CD14-positive monocyte (primary cell): ENCODE measurements at places on chromosomes 5 and 9.

DNA sequence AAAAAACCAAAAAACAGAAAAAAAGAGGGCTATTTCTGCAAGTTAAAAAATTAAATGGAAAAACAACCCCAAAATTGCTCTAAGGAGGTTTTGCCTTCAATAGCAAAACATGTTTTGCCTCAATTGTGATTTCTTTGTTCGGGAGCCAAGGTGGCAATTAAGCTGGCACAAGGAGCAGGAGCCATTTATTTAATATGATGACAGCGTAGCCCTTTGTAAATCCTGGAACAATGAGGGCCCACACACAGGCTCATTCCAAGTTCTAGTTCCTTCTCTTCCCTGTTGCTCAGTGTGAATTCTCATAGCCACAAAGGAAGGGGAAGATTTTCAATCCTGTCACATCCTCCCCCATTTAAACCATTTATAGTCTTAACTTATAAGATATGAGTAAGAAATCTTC is 353.2 kb downstream of the PDE4D start:
- no peak for DNase-seq

- peak; percentile 50 for DNase-seq
Observed at GRCh38 chr5:50658246-50658645, 8.2 kb upstream of the PARP8 start.

DNA sequence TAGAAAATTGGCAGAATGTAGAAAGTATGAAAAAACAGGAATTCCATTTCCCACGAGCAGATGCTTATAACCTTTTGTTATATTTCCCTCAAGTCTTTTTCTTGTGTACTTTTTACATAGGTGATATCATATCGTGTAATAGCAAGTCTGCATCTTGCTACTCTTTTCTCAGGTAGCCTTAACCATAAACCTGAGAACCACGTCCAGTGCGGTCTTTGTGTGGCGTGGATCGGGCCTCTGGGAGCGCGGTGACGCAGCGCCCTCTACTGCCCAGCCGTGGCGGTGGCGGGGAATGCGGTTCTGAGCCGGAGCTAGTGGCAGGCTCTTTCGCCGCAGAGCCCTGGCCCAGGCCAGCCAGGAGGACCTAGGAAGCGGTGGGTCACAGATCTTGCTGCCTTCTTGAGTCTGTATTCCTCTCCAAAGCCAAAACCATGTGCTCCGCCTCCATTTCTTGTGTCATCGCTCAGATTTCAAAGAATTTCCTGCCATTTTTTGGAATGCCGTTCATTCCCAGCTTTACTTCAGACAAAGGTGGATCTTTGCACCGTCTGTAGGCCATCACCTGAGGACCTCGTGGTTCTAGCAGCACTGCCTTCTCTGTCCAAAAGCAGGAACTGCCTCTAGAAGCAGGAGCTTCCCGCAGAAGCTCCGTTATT is 71.9 kb downstream of the MVB12B start:
- peak; percentile 69 for DNase-seq

DNA sequence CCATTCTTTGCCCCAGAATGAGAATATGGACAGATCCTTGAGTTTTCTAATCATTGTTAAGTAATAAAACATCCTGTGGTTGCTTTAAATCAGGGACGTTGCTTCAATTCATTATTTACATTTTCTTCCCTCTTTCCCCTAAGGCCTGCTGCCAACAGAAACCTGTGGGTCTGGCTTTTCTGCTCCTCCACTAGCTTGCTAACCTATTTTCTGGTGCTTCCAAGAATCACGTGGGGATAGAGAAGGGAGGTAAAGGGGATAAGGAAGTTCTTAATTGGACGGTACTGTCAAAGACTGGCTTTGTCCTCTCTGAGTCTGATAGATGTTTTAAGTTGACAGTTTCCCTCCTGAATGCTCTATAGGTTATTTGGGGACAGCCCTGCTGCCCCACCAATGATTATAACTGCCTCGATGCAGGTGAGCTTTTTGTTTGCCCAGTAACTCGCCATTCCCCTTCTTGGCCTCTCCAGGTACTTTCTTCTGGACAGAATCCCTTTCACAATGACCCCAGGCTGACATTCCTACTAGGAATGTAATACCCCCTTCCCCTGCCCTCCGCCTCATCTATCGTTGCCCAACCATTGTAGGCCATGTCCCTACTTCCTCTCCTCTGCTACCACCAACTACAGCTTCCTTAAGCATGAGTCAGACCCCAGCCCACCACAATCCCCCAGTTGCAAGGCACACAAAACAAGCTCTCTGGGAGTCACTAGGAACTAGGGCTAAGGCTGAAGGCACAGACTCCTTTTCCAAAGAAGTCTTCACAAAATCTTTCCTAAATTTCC is 19.9 kb upstream of the CPEB4 start:
- DNase-seq: peak; percentile 88

DNA sequence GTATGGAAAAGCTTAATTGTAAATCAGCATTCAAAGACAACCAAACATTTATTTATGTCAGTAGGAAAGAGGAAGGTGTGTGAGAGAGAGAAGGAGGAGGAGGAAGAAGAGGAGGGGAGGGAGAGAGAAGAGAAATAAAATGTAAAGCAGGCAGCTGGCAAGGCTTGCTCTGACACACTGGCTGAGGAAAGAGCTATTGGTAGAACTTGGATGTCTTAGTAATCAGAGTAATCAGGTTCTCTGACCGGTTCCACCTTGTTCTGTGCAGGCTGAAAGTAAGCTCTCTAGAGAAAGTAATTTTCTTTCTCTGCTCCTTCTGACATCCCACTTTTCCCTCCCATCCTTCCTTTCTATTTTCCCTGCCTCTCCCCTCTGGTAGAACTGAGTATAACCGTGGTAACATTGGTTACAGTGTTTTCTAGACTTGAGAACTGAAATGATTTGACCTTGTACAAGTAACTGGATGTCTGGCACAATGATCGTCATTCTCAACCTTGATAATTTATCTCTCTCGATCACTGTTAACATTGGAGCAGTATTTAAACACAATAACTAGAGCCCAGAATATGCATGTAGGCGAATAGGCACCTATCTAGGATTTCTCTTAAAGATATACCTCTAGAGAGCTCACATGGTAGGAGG is 33.3 kb downstream of the TLE4 start:
- DNase-seq: no peak

- DNase-seq: no peak
Observed at GRCh38 chr5:8386719-8387288, 517.9 kb downstream of the MTRR start.

- DNase-seq: no peak
Observed at GRCh38 chr5:115336964-115337363, 40.5 kb upstream of the CCDC112 start.

GRCh38 chr5:119452060-119452372 is 281 bp upstream of the HSD17B4 start:
- no peak for DNase-seq

DNA sequence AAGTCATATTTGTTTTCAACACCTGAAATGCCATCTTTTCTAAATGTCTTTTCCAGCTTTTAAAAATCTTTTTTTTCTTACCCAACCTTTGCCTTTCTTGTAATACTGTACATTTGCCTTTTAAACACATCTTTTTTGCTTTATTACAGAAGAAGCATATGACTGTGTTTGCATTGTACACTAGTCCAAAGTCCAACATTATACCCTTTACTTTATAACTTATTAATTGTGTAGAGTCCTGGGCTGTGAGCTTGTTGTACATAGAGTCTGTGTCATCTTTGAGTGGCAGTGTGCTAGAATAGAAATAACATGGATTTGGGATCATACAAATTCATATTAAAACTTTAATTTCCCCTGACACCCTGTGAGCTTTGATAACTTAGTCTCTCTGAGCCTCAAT is 23.7 kb downstream of the CWC27 start:
- no peak for DNase-seq

- DNase-seq: no peak
Observed at GRCh38 chr9:130837002-130837511, 2.0 kb downstream of the ABL1 start.

DNA sequence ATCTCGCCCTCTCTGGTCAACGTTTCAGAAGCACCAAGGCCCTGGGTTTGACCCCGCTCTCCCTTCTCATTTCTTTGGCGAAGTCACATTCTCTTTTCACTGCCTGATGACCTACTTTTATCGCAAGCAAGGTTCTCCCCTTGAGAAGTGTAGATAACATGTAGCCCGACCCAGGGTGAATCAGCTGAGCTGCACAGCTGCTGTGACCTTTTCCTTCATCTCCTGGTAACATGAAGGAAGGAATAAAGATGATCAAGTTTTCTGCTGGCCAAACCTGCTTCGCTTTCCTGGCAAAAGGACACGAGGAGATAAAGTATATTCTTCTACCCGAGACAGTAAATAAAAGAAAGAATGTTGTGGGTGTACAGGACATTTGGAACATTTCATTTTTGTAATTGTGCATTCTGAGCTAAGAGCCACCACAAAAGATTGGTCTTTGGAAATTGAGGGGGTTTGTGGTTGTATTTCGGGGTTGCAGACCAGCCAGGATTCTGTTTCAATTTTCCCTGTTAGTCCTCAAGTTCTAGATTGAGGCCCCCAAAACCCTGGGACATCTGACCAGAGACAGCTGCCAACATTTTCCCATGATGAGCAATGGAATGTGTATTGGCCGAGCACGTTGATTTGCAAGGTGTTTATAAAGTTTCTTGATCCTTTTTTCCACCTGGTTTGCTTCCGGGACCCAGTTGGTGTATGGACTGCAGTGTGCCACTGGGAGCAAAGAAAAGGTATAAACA is 155.1 kb upstream of the ZNF462 start:
- no peak for DNase-seq

GRCh38 chr9:4769321-4770080 is 23.2 kb upstream of the RCL1 start:
- no peak for DNase-seq

- no peak for DNase-seq
Observed at GRCh38 chr5:53749621-53750020, 189.2 kb downstream of the NDUFS4 start.

DNA sequence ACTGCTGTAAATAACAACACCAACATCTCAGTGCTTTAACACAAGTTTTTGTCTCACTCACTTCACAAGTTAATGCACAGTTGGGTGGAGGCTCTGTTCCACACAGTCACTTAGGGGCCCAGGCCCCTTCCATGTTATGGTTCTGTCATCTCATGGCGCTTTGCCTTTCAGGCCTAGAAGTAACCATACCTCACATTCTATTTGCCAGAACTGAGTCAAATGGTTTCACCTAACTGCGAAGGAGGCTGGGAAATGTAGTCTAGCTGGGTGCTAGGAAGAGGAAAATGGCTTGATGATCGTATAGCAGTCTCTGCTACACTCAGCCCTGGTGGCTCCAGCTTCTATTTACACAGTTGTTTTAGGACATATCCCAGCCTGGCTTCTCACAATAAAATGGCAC is 23.1 kb upstream of the MVB12B start:
- DNase-seq: no peak

DNA sequence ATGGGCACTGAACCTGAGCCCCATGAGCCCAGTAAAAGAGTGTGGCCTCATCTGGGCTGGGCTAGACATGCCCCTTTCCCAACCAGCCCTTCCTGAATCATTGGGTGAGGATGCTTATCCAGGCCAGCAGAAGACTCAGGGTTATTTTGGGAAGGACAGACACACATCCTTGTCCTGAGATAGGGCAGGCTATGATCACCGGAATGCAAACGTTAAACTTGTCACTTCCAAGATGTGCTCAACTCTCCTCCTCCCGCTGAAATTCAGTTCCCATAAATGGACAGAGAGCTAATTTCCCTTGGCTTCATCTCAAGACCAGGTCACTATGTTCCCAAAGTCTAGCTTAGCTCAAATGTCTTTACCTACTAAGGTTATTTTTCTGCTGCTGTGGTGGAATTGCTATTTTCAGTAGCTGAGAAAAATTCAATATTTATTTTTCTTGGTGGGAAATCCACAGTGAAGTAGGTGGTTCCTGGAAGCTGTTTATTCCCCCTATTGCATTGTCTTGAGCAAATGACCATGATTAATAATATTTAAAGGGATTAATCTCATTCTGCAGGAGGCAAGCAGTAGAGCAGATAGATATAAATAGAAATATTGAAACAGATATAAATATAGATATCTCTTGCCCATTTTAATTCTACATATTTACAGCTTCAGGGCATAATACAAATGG is 70.0 kb downstream of the NXNL2 start:
- DNase-seq: no peak

GRCh38 chr5:74543162-74543995 is 97.1 kb downstream of the ENC1 start:
- no peak for DNase-seq

DNA sequence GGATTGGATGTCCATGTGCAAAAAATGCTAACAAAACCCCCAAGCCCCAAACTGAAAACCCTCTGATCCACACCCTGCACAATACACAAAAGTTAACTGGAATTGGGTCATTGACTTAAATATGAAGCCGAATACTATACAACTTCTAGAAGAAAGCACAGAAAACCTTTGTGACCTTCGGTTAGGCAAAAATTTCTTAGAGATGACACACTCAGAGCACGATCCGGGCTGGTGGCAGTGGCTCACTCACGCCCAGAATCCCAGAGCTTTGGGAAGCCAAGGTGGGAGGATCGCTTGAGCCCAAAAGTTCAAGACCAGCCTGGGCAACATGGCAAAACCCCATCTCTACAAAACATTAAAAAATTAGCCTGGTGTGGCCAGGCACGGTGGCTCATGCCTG is 1.8 kb upstream of the DIPK1B start:
- no peak for DNase-seq

- DNase-seq: no peak
Observed at GRCh38 chr9:77469515-77470231, 178.4 kb downstream of the GNA14 start.

GRCh38 chr9:14573319-14573718 is 119.9 kb downstream of the ZDHHC21 start:
- no peak for DNase-seq

GRCh38 chr9:79408617-79409016 is 163.1 kb upstream of the TLE4 start:
- no peak for DNase-seq

DNA sequence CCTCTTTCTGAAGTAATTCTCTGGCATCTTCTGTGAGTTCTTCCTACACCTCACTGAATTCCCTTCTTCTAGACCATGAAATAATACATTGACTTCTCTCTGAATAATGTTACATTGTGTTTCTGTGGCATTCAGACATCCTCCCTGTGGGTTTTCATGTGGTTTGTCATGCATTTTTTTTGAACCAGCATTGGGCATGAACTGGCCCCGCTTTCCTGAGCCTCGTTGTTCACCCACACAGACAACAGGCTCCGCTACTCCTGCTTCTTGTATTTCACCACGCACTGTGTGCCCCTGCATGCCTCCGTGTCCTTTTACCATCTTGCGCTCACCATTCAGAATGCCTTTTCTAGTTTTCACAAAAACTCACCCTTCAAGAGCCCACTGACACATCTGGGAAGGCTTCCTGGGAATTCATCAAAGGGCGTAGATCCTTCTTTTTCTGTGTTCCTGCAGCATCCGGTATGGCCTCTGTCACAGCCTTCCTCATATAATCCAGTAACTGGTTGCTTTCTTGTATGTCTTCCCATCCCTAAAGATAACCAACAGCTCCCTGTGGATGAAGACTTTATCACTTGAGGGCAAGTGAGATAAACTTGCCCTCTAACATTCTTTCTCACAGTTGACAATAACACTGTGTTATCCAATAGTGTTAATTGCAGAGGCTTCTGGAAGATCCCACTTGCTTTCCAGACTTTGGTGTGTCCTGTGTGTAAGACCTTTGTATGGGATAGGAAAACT is 51.5 kb upstream of the ADAMTSL1 start:
- no peak for DNase-seq

- DNase-seq: no peak
Observed at GRCh38 chr5:139273322-139273571, 20.3 kb upstream of the MATR3 start.

- no peak for DNase-seq
Observed at GRCh38 chr5:52864371-52864770, 76.7 kb downstream of the ITGA1 start.

GRCh38 chr9:104992659-104993058 is 64.7 kb upstream of the ABCA1 start:
- DNase-seq: no peak

- no peak for DNase-seq
Observed at GRCh38 chr9:90832261-90832660, 30.6 kb downstream of the SYK start.
